ENCODE measurements at places on chromosomes 13 and 19.

- peak; percentile 61 for DNase-seq
These were observed 811 bp downstream of the ARMC6 start for GRCh38 chr19:19034204-19034624.

DNA sequence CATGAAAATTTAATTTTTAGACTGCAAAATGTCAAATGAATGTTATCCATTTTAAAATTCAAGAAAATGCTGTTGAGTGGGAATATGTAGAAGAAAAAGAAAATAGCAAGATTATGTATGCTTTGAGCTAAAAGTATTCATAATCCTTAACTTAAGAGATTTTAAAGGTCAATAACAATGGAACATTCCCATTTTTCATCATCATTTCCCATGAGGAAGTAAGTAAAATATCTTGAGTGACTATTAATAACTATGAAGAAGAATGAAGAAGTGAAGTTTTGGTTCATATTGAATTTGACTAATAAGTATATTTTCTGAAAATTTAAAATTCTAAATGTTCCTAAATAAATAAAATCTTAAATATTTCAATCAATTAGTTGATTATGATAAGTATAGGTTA, 273.4 kb downstream of the DACH1 start:
- DNase-seq = no peak

GRCh38 chr13:37561031-37561430, 37.5 kb downstream of the POSTN start:
- peak; percentile 5 for DNase-seq

DNA sequence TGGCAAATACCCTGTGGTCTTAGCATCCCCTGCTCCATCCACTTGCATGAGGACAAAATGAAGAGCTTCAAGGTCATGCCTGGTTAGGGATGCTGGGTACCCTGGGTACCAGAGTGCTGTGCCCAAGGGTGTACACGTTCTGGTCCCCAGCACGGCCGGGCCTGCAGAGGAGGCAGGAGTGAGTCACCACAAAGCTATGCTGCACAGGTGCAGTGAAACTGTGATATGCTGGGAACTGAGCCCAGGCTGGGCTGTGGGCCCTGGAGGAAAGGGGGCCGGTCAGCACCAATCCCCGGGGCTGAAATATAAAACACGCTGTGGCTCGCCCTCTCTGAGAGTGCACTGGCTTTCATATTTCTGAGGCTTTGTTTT, 95.1 kb downstream of the TSHZ3 start:
- no peak for DNase-seq

- no peak for DNase-seq
These were observed 13.0 kb upstream of the SOX1 start for GRCh38 chr13:112053744-112054615.

- DNase-seq = no peak
These were observed 13.0 kb upstream of the FPR3 start for GRCh38 chr19:51781999-51782398.

- no peak for DNase-seq
These were observed 459.1 kb upstream of the ATXN8OS start for GRCh38 chr13:69648340-69649062.

- DNase-seq = no peak
These were observed 2275.8 kb upstream of the PCDH20 start for GRCh38 chr13:63691474-63691873.

DNA sequence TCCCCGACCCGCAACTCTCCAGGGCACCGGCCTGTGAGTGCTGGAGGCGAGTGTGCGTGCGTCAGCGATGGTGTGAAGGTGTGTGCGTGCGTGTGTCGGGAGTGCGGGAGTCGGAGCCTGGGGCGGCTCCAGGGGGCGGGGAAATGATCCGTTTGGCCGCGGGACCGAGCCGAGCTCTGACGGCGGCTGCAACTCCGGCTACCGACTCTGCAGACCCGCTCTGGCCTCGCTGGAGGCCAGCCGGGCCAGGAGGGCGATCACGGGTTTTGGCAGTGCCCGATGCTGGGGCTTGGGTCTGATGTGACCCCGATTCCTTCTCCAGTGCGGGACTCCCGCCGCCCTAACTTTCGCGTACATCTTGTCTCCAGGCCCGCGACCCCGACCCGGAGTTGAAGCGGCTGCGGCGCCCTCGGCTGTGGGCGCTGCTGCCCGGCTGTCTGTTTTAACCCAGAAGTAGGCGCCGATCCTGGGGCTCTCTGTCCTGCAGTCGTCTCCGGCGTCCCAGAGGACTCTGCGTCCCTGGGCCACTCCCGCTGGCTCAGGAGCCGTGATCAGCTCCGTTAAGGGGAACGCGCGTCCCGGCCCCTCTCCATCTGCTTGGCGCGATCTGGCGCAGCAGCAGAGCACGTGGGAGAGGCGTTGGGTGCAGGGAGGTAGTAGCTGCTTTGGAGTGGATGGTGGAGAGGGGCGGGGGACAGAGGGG, 1.2 kb downstream of the CHST8 start:
- no peak for DNase-seq

DNA sequence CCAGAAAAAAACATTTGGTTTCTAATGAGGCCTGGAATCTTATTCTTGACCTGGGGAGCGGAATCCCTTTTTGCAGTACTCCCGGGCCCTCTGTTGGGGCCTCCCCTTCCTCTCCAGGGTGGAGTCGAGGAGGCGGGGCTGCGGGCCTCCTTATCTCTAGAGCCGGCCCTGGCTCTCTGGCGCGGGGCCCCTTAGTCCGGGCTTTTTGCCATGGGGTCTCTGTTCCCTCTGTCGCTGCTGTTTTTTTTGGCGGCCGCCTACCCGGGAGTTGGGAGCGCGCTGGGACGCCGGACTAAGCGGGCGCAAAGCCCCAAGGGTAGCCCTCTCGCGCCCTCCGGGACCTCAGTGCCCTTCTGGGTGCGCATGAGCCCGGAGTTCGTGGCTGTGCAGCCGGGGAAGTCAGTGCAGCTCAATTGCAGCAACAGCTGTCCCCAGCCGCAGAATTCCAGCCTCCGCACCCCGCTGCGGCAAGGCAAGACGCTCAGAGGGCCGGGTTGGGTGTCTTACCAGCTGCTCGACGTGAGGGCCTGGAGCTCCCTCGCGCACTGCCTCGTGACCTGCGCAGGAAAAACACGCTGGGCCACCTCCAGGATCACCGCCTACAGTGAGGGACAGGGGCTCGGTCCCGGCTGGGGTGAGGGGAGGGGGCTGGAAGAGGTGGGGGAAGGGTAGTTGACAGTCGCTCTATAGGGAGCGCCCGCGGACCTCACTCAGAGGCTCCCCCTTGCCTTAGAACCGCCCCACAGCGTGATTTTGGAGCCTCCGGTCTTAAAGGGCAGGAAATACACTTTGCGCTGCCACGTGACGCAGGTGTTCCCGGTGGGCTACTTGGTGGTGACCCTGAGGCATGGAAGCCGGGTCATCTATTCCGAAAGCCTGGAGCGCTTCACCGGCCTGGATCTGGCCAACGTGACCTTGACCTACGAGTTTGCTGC, at the start of gene ICAM4:
Gene ICAM4, plus strand, starts transcription at position 153 of the 935 bp plus-strand sequence. Its CDS starts 58 bp downstream, at position 211.
- no peak for DNase-seq

DNA sequence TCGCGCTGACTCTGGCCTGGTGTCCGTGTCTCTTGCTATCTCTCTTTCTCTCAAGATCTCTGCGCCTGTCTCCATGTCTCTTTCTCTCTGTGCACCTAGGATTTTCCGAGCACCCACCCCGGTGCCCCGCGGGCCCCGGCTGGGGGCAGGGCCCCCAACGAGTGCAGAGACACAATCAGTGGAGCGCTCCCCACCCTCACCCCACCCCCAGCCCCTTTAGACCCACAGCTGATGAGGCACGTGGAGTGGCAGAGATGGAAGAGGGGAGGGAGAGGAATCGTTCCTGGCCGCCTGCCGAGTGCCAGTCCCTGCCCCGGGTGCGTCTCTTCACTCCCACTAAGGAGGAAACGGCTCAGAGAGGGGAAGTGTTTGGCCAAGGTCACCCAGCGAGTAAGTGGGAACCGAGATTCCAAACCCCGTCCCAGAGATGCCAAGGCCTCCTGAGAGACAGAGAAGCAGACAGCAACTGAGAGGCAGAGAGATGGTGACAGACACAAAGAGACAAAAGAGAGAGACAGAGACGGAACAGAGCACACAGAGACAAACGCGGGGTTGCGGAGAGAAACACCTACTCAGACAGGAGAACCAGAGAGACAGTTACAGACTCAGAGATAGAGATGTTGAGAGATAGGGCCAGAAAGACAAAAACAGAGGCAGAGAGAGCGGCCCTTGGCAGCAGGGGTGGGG, 626 bp upstream of the BCL3 start:
- DNase-seq = peak; percentile 74

GRCh38 chr19:8469613-8470368, 25.0 kb downstream of the HNRNPM start:
- no peak for DNase-seq

- no peak for DNase-seq
These were observed 8.8 kb downstream of the S1PR2 start for GRCh38 chr19:10222201-10222890.

DNA sequence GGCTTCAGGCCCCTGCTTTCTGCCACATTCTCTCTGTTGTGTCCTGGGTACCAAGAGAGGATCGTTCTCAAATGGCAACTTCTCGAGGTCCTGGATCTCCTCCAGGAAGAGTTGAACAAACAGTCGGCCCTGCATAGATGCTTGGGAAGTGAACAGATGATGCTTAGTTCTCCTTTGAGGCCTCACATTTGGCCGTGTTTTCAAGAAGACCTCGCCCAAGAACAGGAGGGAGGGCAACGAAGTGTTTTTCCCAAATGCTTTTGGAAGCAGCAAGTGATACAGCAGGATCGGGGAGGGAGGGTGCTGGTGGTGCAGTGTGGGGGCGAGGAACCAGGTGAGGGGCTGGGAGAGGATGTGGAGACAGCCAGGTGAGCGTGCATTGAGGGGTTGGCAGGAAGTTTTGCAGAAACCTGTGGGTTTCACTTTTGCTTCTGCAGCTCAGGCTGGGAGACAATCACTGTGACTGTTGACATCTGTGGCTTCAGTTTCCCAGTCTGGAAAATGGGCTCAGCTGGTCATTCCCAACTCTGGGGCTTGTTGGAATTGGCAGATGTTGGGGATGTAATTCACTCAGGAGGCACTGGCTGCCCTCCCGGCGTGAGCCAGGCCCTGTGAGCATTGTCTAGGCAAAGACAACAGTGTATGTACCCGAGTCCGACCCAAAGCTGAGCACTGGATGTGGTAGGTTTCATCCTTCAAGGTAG, 21.6 kb downstream of the MAST3 start:
- DNase-seq = no peak

DNA sequence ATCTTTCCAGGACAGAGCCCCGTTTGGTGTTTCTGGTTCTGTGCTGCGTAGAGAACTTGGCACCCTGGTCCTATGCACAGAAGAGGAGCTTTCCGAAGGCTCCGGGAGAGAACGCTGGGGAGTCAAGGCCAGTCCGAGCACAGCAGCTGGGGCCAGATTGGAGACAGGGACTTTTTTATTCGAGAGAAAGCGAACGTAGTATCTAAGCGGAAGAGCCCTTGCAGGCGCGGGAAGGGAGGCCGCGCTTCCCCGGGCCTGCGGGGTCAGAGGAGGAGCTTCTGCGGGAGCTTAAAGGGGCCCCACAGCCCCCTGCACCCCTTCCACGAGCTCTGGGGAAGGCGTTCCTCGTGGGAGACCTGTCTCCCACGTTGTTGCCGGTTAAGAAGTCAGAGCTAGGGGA, 48.6 kb upstream of the ARHGEF7 start:
- DNase-seq = no peak

DNA sequence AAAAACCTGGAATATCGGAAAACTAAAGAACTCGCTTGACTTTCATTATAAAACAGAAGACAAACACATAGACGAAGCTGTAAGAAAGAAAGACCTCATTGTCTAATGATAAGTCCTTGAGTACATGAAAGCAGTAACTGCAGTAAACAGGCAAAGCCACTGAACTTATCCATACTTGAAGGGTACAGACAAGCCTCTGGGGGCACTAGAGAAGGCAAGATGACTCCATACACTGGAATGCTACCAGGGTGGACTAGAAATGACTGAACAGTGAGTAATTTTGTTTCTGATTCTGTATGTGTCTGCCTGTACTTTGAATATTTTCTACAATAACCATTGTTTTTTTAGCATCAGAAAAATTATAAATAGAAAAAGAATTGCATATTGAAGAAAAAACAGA, 507.9 kb downstream of the UQCRFS1 start:
- peak; percentile 81 for DNase-seq

DNA sequence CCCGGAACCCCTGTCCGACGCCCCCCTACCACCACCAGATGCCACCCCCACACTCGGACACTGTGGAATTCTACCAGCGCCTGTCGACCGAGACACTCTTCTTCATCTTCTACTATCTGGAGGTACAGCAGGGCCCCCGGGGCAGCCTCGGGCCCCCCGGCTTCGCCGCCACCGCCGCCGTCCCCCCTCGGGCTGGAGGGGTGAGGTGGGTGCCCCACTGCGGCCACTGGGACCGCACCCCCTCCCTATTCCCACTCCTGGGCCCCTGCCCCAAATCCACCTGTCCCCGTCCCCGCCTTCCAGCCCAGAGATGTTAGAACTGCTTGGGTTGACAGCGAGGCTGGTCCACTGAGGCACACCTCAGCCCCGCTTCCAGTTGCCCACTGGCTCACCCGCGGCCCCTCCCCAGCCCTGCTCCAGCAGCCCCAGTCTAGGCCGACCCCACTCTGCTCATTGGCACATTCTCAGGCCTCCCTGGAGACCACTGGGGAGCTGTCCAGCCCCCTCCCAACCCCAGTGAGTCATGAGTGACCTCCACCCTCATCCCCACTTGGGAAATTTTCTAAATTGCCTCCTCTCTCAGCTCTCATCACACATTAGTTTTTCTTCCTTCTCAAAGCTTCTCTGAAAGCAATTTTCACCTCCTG, 6.5 kb downstream of the LENG1 start:
- no peak for DNase-seq

DNA sequence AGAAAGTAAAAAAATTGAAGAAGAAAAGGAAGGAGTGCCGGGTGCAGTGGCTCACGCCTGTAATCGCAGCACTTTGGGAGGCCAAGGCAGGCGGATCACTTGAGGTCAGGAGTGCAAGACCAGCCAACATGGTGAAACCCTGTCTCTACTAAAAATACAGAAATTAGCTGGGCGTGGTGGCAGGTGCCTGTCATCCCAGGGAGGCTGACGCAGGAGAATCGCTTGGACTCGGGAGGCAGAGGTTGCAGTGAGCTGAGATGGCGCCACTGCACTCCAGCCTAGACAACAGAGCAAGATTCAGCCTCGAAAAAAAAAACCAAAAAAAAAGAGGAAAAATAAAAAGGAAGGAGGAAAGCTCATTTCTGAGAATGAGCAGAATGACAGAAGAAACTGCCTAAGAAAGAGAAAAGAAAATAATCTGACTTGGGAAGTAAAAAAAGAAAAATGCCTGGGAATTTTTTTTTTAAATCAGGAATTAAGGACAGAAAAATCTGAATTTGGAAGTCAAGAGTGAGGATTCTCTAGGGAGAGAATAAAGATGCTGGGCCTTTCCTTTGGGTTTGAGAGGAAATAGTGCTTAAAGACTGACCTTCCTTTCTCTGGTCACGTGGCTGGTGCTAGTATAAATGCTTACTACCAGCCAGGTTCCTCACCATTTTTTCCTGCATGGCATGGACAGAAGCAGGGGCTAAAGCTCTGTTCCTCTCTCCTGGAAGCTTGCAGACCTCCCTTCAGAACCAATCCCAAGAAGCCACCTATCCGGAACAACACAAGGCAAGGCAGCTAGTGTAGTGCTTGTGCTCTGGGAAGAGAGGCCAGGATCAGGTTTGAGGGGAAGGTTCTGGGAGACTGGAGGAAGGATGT, at the start of gene FFAR2:
Gene FFAR2, plus strand, starts transcription at position 652 of the 864 bp plus-strand sequence. CDS start 1,458 bp downstream, outside the sequence.
- no peak for DNase-seq

- DNase-seq = no peak
These were observed 1534.8 kb downstream of the SLITRK5 start for GRCh38 chr13:89205856-89206520.

GRCh38 chr19:52898101-52898500, 666 bp upstream of the ZNF320 start:
- no peak for DNase-seq

Data from amniotic epithelial cell (primary cell).